ENCODE measurements at places on chromosomes 5 and 9.
A peak's percentile ranks its signal among the peaks of the same experiment; 100 is the strongest.

DNA sequence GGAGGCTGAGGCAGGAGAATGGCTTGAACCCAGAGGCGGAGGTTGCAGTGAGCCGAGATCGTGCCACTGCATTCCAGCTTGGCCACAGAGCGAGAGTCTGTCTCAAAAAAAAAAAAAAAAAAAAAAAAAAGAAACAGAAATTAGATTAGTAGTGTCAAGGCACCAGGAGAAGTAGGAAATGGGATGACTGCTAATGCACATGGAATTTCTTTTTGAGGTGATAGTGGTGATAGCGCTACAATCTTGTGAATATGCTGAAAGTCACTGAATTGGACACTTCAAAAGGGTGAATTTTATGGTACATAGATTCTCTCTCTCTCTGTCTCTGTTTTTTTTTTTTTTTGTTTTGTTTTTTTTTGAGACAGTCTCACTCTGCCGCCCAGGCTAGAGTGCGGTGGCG is 42.1 kb upstream of the SUB1 start:
- no peak for DNase-seq

- no peak for DNase-seq
Observed at GRCh38 chr9:137314561-137315560, 12.8 kb upstream of the NRARP start.

- no peak for DNase-seq
Observed at GRCh38 chr9:93112864-93113389, 16.9 kb downstream of the CARD19 start.

DNA sequence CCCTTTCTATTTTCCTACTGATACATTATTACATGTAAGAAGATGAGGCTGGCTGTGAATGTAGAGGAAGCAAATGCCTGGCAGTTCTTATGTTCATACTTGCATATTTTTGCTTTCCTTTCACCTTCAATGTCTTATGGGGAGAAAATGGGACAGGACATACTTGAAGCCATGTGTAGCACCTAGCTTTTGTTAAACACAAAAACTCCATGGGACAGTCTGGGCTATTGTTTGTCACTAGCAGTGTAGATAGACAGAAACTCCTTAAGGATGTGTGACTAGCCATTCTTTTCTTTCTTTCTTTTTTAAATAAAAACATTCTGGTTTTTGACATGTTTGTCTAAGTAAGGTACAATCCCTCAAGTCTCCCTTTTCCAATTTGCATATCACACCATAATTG is 122.7 kb downstream of the ARL15 start:
- DNase-seq = no peak

GRCh38 chr5:53542926-53543325 is 17.5 kb upstream of the NDUFS4 start:
- DNase-seq = no peak

DNA sequence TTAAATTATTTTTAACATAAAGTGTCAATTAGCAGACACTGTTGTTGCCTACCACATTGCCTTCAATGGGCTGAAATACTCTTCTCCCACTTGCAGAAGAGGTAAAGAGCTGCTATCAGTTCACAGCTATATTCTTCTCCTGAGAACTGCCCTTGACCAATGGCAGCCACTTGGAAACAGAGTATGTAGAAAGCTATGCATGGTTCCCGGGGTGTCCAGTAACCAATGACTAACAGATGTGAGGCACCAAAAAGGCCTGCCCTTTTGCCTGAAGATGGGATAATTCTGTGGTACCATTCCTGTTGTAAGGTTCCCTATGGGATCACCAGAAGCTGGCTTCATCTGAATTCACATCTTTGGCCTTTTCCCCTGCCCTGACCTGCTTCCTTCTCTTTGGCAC is 181.4 kb upstream of the MAP3K1 start:
- no peak for DNase-seq

- DNase-seq = no peak
Observed at GRCh38 chr5:111348661-111349329, 124.6 kb downstream of the CAMK4 start.

- DNase-seq = no peak
Observed at GRCh38 chr5:137073189-137073588, 425.9 kb downstream of the SPOCK1 start.

GRCh38 chr9:77435688-77436087 is 212.4 kb downstream of the GNA14 start:
- DNase-seq = no peak

GRCh38 chr5:115542651-115543364 is 1.8 kb downstream of the FEM1C start:
- DNase-seq = no peak

DNA sequence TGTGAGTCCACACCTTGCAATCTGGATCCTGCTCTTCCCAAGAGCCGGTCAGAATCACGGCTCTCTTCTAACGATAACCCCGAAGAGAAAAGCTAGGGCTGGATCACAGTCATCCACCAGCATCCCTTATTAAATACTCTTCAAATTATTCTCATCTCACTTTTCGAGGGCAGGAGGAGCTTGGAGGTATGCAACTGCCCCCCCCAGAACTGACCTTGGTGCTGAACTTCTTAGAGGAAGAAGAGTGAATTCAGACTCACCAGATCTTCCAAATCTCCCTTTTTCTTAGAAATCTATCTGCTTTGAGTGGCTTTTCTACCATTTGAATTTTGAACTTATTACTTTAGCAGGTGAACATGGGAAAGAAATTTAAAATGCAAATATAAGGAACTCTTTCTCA is 75.7 kb downstream of the MED10 start:
- DNase-seq = no peak

DNA sequence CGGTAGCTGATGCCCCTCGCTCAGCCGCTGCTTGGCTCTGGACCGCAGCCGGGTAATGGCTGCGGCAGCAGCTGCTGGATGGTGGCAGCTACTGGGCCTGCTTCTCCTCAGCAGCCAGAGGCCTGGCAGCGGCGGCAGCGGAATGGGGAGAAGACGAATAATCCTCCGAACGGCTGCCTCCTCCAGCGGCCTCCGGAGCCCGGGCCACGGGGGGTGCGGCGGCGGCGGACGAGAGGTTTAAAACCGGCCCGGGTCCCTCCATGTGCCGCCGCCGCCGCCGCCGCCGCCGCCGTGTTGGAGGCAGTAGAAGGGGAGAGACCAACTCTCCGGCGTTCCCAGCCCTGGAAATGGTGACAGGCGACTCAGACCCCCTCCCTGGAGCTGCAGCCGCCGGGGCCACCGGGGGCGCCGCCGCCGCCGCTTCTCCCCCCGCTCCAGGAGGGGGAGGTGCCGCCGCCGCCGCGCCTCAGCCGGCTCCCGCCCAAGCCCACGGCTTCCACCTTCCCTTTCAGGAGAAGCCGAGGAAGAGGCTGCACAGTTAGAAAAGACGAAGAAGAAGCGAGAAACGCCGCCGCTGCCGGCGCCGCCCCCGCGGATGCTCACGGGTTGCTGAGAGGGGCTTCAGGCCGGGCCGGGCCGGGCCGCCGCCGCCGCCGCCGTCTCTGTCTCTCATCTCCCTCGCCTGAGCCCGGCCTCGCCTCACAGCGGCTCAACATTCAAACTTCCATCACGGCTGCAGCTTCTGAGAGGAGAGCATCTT is 118.4 kb upstream of the PRSS3 start:
- peak; percentile 15 for DNase-seq

- no peak for DNase-seq
Observed at GRCh38 chr9:87109231-87109631, 161.9 kb upstream of the GAS1 start.

DNA sequence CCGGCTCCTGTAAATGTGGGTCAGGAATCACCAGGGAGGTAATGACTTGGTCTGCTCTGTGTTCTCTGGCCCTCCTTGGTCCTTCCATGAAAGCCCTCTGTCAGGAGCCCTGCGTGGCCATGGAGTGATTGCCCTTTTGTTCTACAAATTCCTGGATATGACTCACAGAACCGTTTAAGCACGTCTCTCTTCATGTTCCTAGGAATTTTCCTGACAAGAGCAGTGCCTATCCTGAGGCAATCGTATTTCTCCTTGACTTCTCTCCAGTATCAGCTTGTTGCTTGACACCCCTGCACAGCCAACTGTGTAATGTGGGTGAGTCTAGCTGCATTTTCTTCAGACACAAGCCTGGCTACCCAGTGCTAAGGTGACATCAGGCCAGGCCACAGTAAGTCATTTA is 274.3 kb upstream of the ZNF462 start:
- no peak for DNase-seq

DNA sequence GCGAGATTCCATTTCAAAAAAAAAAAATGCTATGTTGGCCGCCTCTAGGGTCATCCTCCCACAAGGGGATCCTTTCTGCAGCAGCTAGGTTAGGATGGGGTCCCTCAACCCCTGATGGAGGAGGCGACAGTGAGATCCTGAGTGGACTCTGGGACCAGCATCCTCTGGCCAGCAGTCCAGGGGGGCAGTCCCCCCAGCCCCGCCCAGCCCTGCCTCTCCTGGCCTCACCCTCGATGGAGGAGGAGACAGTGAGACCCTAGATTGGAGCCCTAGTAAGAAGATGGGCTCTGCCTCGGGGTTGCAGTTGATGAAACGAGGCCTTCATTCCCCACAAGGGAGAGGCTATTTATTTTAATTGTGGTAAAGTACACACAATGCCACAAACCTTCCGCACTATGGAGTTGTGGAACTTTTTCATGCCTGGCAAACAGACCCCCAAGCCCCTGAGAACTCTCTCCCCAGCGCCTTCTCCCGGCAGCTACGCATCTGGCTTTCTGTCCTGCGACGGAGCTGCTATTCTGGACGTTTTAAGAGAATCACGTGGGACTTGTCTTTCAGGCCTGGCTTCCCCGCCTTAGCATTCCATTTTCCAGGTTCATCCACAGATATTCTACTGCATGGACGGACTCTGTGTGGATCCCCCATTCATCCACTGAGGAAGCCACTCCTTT is 15.8 kb downstream of the VAV2 start:
- no peak for DNase-seq

- DNase-seq = no peak
Observed at GRCh38 chr5:17276445-17276844, 59.0 kb downstream of the BASP1 start.

DNA sequence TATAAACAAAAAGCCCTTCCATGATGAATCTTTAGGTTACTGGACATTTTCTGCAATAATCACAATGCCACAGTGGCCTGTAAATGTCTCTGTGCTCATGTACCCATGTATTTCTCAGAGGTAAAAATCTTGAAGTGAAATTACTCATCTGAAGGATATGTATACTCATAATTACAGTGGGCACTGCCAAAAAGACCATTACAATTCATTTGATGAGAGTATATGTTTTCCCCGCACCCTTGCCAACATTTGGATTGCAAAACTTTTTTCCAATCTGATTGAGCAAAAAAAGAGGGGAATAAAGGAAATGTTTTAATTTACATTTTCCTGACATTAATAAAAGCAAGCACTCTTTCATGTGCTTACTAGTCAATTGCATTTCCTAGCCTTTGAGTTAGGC is 110.5 kb downstream of the EPB41L4A start:
- DNase-seq = no peak

GRCh38 chr9:124290743-124291554 is 33.2 kb downstream of the NEK6 start:
- DNase-seq = no peak

- DNase-seq = no peak
Observed at GRCh38 chr9:108316066-108316465, 539.7 kb downstream of the ACTL7B start.

- DNase-seq = no peak
Observed at GRCh38 chr9:7265181-7265580, 507.4 kb downstream of the KDM4C start.

DNA sequence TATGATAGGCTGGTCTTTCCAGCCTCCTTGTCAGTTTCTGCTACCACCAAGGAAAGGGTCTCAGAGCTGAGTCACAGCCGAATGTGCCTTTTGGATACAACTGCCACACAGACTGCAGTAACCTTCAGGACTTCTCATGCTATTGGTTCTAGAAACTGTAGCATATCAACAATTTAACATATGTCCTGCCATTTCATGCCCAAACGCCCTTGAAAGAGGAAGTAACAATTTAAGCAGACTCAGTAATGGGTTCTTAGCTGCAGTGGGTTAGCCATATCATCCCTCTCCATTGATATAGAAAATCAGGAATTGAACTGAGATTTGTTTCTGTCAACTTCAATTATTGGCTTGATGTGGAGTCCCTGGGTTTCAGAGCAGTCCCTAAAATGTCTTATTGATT is 4.1 kb upstream of the CLK4 start:
- no peak for DNase-seq

DNA sequence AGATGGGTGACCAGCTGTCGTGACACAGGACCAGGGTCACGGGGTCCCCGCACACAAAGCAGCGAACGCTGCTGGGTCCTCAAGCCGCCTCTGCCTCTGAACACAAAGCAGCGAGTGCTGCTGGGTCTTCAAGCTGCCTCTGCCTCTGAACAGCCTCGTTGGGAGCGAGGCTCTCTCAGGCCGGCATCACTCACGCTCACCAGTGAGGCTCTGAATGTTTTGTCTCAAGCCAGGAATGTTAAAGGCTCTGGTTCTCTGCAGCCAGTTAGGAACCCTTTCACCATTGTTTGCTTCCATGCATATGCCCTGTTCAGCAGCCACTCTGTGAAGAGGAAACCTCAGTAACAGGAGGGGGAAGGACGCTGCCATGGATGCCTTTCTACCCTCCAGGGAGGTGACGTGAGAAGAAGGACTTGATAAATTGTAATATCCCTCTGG is 82.7 kb upstream of the TAF11L2 start:
- no peak for DNase-seq

DNA sequence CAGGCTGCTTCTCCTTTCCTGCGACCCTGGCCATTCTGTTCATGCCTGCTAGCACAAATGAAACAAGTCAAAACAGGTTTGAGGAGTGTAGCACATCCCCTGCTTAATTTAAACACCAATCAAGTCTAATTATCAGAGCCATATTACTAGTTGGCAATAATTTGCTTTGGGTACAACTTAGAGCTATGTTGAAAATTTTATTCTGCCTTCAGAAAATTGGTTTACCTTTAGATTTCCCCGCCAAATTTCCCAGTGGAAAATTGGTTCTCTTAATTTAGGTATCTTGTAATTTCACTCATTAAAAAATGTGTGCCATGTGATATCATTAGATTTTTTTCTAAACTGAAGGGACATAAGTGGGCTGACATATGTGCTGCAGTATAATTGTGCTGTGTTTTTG is 265.8 kb downstream of the MAST4 start:
- no peak for DNase-seq

GRCh38 chr5:60822285-60822556 is 21.8 kb downstream of the ELOVL7 start:
- no peak for DNase-seq

- no peak for DNase-seq
Observed at GRCh38 chr5:35745193-35745592, 111.5 kb upstream of the IL7R start.

DNA sequence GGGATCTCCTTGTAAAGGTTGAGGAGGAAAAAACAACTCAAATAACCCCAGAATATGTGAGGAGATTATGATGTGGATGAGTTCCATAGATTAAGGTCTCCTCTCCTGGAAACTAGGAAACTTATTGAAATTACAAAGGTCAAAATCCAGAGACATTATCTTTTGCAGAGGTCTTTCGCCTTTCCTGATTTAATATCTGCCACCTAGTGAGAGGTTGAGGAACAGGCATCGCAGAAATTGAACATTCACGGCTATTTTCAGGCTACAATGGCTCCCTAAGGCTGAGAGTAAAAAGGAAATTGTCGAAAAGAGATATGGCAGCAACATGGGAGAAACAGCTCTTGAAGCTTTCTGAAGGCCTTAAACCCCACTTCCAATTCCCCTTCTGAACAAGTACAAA is 127.5 kb upstream of the PLCXD3 start:
- DNase-seq = no peak

- no peak for DNase-seq
Observed at GRCh38 chr9:31023847-31024246, 1360.6 kb upstream of the ACO1 start.

All from stimulated activated CD4-positive, alpha-beta T cell treated with anti-CD3 and anti-CD28 coated beads, TNF-alpha, amount 100 ng/mL, for 48 hours (primary cell).